ENCODE measurements at places on chromosomes 4 and X.

DNA sequence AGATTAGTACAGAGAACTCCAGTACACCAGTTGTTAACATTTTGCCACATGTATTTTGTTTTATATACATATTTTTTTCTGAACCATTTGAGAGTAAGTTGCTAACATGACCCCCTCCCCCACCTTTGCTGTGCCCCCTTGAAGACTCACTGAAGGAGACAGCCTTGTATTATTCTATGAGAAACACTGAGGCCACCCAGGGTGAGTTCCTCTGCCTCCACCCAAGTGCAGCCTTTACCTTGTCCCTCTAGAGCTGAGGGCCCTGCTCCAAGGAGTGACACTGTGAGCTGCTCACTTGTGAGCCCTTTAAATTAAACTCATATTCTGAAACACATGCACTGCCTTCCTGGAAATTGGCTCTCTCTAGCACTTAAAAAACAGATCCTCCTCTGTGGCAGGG is 21.1 kb downstream of the KIT start:
- DNase-seq = no peak

DNA sequence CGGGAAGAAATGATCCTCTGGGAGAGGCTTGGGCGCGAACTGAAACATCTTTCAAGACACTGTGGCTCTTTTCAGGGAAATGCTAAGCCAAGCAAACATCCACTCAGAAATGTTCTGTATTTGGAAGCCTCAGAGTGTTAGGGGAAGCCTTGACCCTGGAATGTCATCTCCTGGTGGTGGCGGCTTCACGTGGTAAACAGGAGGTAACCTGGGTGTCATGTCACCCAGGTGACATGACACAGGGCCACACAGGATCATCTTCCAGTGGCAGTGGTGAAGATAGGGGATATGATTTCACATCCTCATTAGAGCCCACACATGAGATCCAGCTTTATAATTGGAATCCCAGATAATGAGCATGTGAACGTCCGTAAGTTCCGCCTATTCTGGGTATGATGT is 140.0 kb downstream of the TBL1X start:
- DNase-seq = no peak

DNA sequence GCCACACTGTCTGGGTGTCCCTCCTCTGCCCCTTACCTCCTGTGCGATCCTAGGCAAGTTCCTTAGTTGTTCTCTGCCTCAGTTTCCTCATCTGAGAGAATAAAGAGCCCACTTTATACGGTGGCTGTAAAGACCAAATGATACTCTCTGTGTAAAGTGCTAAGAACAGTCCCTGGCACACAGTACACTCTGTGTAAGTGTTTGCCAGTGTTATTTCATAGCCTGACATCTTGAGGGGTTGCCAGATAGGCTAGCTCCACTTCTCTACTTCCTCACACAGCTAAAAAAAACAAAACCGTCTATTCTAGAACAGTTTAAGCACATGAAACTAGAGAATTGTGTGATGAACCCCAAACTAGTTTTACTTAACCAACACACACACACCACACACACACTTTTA is 17.1 kb downstream of the SPON2 start:
- no peak for DNase-seq

DNA sequence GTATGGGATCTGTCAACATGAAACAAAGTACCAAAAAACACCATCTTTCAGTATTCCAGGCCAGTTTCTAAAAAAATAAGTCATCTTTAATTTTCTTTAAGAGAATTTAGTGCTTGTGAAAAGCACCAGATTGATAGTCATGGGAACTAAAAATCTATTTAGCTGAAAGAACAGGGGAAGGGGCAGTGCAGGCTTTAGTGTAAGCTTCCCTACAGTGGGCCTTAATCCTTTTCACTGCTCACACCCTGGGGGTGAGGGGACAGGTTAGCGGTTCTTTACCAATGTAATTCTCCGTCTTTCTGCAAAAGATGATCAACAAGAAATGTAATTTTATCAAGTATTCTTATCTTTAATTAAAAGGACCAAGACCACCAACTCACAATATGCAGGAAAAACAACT is 47.1 kb downstream of the CHIC2 start:
- DNase-seq = no peak

DNA sequence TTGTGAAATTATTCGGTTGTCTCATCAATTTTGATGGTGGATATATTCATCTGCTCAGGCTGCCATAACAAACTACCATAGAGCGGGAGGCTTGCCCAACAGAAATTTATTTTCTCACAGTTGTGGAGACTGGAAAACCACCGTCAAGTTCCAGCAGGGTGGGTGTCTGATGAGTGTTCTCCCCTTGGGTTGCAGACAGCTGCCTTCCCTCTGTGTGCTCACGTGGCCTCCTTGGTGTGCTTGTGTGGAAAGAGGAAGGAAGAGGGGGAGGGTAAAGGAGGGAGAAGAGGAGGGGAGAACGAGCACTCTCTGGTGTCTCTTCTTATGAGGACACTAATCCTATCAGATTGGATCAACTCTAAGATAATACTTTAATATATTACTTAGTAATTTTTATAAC is 123.8 kb upstream of the TEX13D start:
- no peak for DNase-seq

GRCh38 chr4:157185363-157185762 is 35.2 kb upstream of the GRIA2 start:
- no peak for DNase-seq

GRCh38 chrX:40167850-40168479 is 70.2 kb upstream of the BCOR start:
- DNase-seq = no peak

- DNase-seq = no peak
Observed at GRCh38 chr4:81528200-81528599, 56.5 kb upstream of the RASGEF1B start.

GRCh38 chr4:137203601-137204000 is 328.7 kb downstream of the PCDH18 start:
- no peak for DNase-seq

DNA sequence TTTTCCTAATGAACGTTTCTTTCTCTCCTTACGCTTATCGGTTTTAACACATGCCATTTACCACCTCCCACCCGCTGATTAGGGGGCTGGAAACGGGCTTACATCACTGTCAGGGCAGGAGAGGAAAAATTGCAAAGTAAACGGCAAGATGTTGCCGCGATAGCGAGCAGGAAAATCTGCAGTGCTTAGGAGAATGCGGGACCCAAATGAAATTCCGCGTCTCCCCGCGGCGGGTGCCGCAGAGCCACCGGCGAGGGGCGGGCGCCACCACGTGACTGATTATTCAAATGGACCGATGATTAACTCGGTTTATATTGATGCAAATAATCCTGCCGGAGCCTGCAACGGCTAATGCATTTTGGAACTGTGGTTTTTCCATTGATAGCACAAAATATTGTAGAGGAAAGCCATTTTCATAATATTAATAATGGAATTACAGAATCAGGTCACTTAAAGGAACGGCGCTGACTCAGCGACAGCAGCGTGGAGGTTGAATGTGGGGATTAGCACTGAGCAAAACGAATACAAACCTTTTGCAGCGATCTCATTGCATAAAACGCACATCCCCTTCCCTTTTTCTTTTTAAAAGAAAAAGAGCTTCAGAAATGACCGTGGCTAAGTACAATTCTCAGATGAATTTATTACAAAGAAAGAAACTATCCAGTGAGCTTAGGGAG is 224.2 kb downstream of the STIM2 start:
- DNase-seq = peak; percentile 30

DNA sequence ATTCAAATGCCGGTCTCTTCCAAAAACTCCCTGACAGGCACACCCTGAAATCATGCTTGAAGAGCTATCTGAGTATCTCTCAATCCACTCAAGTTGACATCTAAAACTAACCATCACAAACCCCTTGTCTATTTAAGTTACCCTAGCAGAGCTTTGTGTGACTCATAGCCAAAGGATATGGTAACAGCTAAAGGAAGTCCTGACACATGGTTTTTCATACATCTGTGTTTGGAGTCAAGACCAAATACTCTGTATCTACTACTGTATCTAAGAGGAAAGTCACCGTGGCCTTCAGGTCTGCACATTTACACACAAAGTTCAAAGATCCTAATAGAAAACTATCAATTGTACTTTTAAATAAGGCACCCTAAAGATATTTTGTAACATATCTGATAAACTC is 239.6 kb upstream of the VCX start:
- DNase-seq = no peak

GRCh38 chr4:1211371-1211770 is 37.6 kb downstream of the CTBP1 start:
- DNase-seq = no peak

DNA sequence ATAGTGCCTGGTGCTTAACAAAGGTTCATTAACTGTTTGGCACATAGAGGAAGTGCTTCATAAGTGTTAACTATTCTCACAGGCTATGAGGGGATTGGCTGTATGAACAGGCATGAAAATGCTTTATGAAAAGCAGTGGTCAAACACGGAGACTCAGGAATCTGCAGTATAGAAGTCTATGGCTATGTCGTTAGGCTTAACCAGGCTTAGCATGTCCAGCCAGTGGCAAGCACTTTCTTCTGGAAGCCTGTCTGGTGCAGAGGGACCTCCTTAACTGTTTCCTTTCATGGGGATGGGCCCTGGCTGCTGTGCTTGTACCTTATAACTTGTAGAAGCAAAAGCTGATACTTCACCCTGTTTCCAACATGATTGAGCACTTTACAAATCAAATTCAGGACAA is 78.4 kb downstream of the PPEF2 start:
- no peak for DNase-seq

DNA sequence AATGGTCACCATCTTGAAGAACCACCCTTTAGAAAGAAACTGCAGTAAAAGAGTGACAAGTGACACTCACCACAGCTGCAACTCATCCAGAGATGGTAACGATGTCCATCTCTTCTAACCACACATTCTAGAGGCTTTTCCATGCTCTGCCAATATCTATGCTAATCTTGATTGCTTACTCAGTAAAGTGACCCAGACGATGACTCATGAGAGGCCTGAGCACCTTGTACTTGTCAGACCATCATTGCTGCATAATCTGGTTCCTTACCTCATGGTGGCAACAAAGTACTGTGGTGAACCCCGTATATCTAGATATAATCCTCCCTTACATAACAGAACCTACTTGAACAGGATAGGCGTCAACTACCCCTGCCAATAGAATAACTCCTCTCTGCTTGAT is 75.6 kb downstream of the CCNG2 start:
- DNase-seq = no peak

DNA sequence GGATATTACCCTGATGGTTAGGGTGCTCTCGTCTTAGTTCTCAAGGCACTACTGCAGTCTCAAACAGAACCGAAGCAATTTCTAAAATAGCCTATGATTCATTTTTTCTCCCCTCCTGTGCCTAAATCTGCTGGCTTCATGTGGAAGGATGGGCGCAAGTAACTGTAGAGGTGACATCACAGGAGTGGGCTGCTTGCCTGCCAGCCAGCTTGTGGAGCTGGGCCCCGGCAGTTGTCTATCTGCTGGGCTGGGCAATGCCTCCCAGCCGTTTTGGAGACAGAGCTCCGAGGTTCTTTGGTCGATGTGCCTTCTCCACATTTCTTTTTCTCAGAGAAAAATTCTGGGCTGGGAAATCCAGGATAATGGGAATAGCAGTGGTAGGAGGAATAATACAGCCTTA is 34.3 kb upstream of the CITED1 start:
- DNase-seq = no peak

DNA sequence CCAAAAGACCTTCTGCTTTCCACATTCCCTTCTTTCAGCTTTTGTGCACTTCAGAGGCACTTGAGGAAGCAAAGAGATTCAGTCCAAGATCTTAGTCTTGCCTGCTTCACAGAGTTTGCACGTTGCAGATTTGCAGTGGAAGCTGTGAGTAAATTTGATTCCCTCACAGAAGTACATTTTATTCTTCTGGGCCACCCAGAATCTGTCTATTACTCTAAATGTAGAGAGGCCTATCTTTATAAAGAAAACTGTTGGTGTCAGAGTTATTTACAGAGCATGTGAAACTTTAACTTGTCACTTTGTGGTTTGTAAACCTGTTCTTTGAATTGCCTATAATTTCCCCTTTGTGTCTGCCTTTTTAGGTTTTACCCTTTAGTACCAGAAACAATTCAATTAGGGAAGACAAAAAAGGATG is 15.5 kb downstream of the SPRY1 start:
- no peak for DNase-seq

DNA sequence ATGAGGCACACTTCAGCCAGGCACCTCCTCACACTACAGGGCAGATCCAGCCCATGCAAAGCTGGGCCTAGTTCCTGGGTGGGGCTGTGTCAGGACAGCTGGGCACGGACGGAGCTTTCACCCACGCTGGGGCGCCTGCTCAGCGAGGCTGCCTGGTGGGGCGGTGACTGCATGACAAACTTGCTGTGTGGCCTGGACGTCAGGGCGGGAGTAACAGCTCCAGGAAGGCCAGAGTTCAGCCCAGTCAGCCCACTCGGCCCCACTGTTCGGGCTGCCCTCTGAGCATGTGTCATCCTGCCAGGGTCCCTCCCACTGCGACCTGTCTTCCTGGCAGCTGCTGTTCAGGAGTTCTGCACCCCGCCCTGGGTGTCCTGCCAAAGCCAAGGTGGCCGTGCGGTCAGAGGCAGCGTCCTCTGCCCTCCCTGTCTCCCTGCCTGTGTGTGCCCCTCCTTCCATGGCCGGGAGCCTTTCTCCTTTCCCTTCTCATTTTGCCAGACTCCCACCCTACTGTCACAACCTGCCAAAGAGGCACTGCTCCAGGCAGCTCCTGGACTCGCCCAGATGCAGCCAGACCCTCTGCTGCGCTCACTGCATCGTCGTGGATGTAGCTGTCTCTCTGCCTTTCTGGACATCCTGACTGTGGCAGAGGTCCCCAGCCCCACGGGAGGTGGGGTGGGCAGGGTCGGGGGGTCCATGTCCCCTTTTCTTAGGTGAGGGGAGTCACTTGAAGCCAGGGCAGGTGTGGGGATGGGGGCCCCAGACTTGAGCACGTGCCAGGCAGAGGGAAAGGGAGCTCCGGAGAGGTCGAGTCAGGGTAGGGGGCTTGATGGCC is 33.0 kb upstream of the KIAA0232 start:
- no peak for DNase-seq

- DNase-seq = no peak
Observed at GRCh38 chr4:38889143-38889542, 21.5 kb downstream of the FAM114A1 start.

GRCh38 chrX:96403446-96403845 is 281.2 kb upstream of the DIAPH2 start:
- no peak for DNase-seq

GRCh38 chr4:79255793-79256192 is 70.1 kb downstream of the NAA11 start:
- DNase-seq = no peak

DNA sequence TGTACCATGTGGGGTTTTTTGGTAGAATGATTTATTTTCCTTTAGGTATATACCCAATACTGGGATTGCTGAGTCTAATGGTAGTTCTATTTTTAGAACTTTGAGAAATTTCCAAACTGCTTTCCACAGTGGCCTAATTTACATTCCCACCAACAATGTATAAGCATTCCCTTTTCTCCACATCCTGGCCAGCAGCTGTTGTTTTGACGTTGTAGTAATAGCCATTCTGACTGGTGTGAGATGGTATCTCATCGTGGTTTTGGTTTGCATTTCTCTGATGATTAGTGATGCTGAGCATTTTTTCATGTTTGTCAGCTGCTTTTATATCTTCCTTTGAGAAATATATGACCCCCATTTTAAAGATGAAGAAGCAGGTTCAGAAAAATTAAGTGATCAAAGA is 153.7 kb downstream of the CBR4 start:
- DNase-seq = no peak
